NCI-H748 treated with DMSO at 0.1 percent for 48 hours (cell line): ENCODE measurements at places on chromosomes 11 and 22.
A peak's percentile ranks its signal among the peaks of the same experiment; 100 is the strongest.

DNA sequence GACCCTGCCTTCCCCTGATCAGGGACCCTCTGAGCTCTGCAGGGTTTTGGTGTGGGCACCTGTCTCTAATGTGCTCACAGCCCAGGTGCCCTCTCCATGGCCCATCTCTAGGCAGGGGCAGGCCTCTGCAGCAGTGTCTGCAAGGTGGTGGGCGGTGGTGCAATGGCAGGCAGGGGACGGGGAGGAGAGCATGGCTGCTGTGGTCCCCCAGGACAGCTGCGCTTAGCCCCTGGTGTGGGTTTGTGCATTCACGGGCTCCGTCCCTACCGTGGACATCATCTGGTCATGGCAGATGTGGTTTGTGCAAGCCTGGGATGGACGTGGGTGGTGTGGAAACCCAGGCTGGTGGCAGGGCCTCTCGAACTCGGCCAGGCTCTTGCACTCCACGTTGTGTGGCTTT is 443.1 kb downstream of the TBC1D22A start:
- no peak for DNase-seq

GRCh38 chr11:3341298-3341697 is 37.6 kb downstream of the ZNF195 start:
- DNase-seq: peak; percentile 38

DNA sequence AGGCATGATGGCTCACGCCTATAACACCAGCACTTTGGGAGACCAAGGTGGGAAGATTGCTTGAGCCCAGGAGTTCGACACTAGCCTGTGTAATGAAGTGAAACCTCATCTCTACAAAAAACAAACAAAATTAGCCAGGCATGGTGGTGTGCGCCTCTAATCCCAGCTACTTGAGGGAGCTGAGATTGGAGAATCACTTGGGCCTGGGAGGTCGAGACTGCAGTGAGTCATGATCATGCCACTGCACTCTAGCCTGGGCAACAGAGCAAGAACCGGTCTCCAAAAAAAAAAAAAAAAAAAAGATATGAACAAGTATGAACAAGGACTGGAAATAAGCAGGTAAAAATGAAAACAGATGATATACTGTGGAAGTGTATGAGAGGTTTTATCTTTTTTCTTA is 54.1 kb upstream of the SOX6 start:
- no peak for DNase-seq

- DNase-seq: no peak
Measured at GRCh38 chr22:29110946-29111345, 38.1 kb downstream of the KREMEN1 start.

- no peak for DNase-seq
Measured at GRCh38 chr11:119109843-119110242, 2.7 kb downstream of the C2CD2L start.

- peak; percentile 4 for DNase-seq
Measured at GRCh38 chr11:65132988-65133700, 1.2 kb downstream of the SYVN1 start.

DNA sequence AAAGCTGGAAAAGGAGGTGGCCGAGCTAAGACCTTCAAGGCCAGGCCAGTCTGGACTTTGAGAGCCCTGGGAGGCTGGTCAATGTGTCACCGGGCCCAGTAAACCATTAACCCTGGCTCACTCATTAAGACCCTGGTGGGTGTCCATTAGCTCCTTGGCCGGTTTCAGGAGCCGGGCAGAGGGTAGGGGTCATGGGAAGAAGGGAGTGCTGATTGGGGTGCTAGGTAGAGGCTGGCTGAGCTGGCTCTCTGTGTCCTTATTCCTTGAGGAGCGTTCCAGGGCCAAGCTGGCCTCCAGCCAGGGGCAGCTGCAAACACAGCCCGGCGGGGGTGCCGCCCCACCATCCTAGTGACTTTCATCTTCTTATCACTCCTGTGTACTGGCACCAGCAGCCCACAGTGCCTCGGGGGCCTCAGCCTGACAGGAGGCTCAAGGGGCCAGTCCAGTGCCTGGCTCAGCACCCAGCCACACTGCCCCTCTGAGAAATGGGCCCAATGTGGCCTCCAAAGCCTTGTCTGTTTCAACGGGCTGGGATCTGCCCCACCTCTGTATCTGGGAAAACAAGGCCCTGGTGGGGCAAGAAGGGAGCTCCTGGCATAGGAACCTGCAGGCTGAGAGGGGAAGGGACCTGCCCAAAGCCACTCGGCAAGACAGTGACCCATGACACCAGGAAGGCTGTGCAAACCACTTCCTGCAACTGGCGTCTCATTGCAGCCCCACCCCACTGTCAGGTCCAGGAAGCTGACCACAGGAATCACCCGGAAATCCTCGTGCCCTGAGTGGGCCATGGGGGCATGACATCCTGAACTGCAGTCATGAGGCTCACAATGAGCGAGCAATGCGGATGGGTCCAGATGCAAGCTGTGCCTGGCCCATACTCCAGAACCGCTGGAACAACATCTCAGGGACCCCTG is 15.1 kb upstream of the RGL4 start:
- no peak for DNase-seq

DNA sequence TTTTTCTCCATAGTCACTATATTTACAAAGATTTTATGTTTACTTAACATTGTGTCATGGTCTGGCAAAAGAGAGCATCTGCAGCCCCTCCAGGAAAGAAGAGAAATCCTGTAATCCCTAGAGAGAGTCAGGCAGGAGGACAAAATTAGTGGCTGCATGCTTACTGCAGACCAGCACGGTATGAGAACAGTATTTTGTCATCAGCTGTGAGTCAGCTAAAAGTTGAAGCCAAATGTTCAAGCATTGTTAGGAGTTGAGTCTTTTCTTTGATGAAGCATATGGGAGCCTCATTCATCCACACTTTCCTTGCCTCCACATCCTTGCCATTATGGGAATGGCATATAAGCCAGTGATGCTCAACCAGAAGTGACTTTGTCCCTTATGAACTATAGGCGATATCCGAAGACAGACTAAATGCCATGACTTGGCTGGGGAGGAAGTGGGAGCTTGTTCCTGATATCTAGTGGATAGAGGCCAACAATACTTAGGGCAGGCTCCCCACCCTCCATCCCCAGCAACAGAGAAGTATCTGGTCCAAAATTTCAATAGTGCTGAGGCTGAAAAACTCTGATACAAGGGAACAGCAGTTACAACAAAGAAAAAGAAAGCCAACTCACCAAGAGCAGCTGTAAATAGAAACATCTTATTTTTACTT is 112.0 kb upstream of the OR5AK2 start:
- no peak for DNase-seq

DNA sequence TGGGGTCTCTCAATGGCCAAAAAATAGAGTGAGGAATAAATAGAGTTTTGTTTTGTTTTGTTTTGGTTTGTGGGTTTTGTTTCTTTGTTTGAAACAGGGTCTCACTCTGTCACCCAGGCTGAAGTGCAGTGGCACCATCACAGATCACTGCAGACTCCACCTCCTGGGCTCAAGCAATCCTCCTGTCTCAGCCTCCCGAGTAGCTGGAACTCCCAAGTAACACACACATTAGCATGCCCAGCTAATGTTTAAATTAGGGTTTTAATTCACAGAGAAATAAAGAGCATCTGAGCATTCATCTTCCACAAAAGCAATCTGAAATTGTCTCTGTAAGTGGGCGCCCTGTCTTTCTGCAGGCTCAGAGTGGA is 9.2 kb upstream of the IFITM3 start:
- no peak for DNase-seq

GRCh38 chr22:36386900-36387708 is 663 bp downstream of the MYH9 start:
- DNase-seq: no peak

DNA sequence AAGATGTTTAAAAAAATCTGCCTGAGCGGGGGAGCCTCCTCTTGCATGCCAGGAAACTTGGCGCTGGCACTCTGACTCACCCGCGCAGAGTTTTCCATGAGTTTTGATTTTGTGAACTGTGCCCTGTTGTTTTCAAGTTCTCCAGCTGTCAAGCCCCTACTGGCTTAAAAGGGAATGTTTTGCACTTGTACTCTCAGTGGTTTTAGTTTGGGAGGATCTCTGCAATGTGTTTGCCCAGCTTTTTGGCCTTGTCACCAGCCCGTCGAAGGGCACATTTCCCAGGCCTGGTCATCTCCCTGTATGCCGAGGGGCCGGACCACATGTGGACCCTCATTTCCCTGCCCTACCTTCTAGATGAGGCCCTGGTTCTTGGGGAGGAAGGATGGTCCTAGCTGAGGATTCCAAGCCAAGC is 12.2 kb downstream of the MRGPRF start:
- no peak for DNase-seq

- no peak for DNase-seq
Measured at GRCh38 chr11:16121853-16122252, 234.5 kb downstream of the SOX6 start.

GRCh38 chr11:1750840-1751530 is 590 bp upstream of the IFITM10 start:
- DNase-seq: no peak

GRCh38 chr22:19971276-19972124 is 29.9 kb upstream of the TXNRD2 start:
- DNase-seq: no peak

DNA sequence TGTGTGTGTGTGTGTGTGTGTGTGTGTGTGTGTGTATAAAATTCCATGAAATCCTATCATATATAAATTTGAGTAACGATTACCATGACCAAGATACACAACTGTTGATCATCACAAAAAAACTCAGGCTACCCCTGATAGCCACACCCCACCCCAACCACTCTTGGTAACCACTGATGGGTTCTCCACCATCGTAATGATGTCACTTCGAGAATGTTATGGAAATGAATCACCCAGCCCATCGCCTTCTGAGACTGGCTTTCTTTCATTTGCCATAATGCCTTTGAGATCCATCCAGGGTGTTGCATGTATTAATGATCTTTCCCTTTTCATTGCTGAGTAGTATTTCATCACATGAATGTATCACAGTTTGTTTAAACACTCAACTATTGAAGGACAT is 496.0 kb downstream of the MIAT start:
- no peak for DNase-seq

DNA sequence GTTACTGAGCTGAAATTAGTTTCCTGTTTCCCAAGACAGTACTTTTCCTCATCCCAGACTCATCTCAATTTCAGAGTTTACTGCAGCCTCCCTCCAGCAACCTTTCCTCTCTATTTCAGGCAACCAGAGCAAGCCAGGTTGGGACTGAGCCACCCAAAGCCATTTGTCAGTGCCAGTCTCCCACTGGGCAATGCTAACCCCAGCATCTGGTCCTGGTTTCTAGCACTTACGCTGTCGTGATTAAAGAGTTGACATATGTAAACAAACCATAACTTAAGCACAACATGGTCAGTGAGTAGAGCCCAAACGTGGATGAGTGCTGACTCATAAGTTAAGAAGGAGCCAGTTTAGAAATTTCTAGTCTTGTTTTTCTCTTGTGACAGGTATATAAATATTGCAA is 119.6 kb upstream of the BLID start:
- no peak for DNase-seq

- DNase-seq: no peak
Measured at GRCh38 chr11:2751523-2752203, 51.9 kb upstream of the KCNQ1OT1 start.

DNA sequence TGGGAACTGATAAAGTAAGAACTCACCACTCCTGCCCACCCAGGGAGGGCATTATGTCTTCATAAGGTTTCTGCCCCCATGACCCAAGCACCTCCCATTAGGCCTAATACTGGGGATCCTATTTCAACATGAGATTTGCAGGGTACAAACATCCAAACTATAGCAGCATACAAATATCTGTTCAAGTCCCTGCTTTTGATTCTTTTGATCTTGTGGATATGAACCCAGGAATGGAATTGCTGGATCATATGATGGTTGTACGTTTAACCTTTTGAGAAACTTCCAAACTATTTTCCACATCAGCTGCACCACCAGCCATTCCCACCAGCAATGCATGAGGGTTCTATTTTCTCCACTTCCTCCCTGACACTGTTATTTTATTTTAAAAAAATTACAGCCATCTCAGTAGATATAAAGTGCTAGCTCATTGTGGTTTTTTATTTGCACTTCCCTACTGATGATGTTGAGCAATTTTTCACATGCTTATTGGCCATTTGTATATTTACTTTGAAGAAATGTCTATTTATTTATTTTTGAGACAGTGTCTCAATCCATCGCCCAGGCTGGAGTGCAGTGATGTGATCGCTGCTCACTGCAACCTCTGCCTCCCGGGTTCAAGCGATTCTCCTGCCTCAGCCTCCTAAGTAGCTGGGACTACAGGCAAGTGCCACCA is 7.1 kb upstream of the ATG16L2 start:
- DNase-seq: no peak
